ENCODE measurements at places on chromosomes 16 and 17.

GRCh38 chr16:84848986-84849634 is 29.3 kb downstream of the CRISPLD2 start:
- no peak for DNase-seq

DNA sequence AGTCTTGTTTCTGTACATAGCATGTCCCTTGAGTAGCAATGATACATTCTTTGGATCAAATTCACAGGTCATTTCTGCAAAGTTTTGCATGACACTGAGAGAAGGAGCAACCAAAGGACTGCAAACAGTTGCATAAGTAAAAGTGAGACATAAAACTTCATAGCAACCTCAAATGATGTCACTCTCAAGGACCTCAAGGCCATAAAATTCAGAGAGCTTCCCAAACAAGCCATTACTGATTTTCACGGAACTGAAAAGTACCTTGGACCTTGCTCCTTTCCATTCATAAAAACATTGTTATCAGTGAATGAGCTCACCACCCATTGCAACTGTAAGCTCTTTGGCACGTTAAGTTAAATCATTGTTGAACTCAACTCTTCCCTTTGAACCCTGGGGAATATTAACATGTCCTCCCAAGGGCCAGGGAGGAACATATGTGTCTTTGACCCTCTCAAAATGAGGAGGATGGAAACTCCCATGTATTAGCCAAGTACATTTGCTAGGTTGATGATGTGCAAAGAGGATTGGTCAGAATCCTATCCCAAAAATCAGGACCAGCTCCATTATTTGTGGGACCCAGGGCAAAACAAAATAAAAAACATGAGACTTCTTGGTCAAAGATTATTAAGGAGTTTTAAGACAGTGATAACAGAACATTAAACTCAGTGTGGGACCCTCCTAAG is 275.0 kb upstream of the DYNLRB2 start:
- no peak for DNase-seq

GRCh38 chr17:48568499-48569239 is 9.5 kb downstream of the HOXB4 start:
- no peak for DNase-seq

DNA sequence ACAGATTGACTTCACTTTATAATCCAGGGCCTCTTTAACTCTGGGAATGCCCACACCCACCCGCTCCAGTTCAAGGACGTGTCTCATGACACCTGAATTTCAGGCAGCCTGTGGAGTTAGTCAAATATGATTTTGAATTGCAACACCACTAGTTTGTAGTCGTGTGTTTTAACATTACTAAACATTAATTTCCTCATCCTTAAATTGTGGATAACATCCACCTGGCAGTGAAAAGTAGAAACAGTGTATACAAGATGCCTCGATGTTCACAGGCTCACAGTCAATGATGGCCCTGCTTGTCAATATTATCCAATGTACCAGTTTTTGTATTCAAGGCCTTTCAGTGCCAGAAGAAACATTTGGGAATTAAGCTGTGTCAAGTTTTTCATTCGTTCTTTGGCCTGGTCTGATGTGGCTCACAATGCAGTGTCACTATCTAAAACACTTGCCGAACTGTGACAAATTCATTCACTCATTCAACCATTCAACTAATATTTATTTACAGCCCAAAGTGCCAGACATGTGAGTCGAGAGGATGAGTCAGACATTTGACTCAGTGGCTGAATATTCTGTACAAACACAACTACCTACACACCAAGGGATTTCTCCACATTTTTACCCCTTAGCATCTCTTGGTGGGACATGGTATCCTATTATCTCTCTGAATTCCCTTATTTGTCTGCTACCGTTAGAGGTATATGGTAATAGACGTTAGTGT is 1.4 kb downstream of the MEIOB start:
- no peak for DNase-seq

DNA sequence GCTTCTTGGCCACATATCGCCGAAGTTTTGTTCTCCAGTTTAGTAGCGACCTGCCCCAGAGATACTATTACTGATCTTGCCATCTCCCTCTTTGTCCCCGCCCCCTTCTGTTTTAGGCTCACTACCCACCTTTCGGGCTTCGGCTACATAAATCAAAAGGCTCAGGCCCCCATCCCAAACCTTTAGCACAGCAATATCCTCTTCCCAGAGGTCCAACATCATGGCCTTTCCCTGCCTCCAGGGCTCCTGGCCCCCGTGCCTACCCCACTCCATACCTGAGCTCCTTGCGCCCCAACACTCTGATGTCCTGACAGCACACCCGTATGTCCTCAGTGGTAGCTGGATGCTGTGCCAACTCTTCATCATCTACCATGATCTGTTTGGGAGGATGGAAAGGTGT is 2.9 kb upstream of the PSMC5 start:
- DNase-seq, result no peak

- DNase-seq, result no peak
Measured at GRCh38 chr17:1095853-1096173, 84.0 kb downstream of the ABR start.

DNA sequence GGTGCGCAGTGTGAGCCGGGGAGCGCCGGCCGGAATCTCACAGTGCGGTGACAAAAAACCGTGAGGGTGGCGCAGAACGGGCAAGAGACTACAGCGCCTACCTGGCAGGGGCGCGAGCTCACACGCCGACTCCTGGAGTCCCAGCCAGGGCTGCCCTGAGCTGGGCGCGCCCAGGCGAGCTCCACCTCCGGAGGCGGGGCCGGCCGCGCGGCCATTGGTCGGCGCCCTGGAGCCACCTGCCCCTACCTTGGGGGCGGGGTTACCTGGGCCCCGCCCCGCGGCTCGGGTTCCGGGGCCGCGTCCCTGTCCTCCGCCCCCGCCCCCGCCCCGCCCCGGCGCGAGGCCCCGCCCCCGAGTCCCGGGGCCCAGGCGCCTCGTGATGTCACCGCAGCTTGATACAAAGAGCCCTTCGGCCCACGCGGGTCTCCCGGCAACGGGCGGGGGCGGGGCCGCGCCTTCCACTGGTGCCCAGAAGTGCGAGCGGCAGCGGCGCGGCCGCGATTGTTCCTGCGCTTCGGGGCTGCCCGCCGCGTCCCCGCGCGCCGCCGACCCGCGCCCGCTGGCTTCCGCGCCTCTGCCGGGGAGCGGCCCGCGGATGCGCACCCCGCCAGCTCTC is 96.3 kb downstream of the RAB11FIP4 start:
- peak; percentile 92 for DNase-seq

- DNase-seq, result no peak
Measured at GRCh38 chr16:4685776-4686496, 7.4 kb upstream of the NUDT16L1 start.

DNA sequence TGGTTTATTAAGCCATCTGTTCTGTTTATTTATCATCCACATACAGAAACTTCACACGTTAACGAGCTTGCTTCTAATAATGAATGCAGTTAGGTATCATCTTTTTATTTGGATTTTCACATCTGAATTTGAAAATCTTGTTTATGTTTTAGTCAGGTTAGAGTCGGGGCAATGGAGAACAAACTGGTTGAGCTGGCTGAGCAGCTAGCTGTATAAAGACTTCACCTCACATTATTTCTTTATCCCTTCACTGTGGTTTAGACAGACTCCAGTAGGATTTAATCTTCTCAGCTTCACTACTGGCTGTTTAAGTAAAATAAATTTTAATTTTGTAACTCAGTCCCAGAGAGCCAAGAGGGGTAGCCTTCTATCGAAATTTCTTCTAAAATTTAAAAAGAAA is 415.9 kb downstream of the RBFOX1 start:
- DNase-seq, result no peak

DNA sequence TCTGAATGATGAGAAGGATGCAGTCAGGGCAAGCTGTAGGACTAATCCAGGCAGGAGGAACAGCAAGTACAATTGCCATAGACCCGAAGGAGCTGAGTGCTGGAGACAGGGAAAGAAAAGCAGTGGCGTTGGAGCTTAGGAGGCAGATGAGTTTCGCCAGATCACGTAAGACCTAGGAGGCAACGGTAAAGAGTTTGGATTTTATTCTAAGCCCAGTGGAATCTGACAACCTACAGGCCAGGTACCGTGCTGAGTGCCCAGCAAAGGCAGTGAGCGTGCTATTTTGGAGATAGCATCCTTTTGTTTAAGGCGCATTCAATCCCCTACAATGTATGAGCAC is 1.2 kb downstream of the USP43 start:
- no peak for DNase-seq

DNA sequence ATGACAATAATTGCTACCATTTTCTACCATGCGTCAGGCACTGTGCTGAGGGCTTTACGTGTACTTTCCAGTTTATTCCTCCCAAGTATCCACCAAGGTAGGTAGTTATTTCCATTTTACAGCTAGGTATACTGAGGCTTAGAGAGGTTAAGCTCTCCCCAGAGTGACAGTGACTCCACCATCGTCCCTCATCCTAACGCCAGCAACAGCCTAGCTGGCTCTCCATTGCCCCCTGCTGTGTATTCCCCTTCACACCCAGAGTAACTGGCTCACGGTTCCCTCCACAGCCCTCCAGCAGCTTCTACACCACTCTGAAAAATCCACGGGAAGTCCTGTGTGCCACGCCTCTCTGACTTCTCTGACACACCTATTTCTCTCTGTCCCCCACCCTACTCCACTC is 7.1 kb upstream of the ASGR1 start:
- no peak for DNase-seq

DNA sequence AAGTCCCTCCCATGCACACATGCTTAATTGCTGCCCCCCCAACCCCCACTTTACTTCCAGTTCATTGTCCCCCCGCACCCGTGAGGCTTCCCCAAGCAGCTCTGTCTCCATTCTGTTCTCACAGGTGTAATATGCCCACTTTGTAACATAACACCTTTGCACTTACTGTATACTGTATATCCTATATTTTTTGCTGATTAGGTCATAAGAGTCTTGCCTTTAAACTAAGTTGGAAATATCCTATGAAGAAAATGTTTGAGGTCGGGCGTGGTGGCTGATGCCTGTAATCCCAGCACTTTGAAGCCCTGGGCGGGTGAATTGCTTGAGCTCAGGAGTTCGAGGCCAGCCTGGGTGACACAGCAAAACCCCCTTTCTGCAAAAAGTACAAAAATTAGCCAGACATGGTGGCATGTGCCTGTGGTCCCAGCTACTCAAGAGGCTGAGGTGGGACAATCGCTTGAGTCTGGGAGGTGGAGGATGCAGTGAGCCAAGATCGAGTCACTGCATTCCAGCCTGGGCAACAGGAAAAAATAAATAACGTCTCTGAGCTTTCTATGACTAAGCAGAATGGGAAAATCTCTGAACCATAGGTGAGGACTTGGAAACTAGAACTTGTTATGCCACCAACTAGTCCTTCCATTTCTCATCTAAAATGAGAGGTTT is 76.1 kb downstream of the TNRC6C start:
- no peak for DNase-seq

DNA sequence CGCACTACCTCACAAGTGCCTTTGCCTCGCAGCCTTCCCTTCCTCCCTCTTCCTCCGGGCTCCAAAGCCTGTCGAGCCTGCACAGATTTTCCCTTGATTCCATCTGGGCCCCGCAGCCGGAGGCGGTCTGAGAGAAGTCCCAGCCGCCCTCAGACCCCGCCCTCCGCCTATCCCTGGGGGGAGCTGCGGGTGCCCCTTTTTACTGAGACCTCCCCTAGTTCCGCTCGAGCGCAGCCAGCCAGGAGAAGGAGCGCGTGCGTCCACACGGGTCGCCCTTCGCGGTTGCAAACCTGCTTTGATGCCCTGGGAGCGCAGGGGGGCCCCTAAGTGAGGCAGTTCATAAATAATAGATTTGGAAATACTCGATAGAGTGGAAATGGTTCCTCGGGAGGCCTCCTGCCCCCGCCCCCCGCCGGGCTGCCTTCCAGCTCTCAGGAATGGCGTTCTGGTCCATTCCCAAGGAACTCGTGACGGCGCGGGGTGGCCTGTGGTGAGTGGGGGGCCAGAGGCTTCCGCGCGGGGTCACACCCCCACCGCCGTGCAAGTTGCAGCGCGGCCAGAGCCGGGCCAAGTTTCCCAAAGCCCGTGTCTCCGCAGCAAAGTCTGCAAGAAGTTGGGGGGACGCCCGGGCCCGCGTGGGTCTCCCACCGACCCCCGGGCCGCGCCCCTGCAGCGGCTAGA is 610 bp downstream of the C16orf74 start:
- DNase-seq, result no peak

GRCh38 chr17:27351759-27352158 is 57.8 kb downstream of the WSB1 start:
- no peak for DNase-seq

GRCh38 chr16:72612256-72612655 is 435.7 kb downstream of the ZFHX3 start:
- DNase-seq, result no peak

- DNase-seq, result no peak
Measured at GRCh38 chr16:5895976-5896375, 798.4 kb upstream of the EEF2KMT start.

GRCh38 chr16:23214796-23215195 is 32.3 kb downstream of the SCNN1G start:
- no peak for DNase-seq

GRCh38 chr16:58393138-58393504 is 850 bp downstream of the GINS3 start:
- DNase-seq, result peak; percentile 2

DNA sequence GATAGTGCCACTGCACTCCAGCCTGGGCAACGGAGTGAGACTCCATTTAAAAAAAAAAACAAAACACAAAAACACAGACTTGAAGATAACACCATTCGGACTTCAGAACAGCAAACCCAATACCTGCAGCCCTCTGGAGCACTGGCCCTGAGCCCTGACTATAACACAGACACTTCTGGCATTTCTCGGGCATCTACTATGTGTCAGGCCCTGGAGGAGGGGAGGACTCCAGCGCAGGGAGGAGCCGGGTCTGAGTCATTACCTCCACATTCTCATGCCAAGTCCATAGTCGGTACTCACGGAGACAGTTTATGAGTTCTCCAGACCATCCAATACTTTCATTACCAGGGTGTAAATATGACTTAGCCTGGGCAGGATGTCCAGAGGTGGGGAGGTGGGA is 48.8 kb downstream of the PITPNM3 start:
- DNase-seq, result no peak

- DNase-seq, result no peak
Measured at GRCh38 chr17:79808763-79809529, 12.1 kb upstream of the CBX8 start.

GRCh38 chr17:65688307-65688706 is 126.9 kb upstream of the AXIN2 start:
- no peak for DNase-seq

- no peak for DNase-seq
Measured at GRCh38 chr16:88971371-88972097, 5.5 kb downstream of the CBFA2T3 start.

Data from activated CD4-positive, alpha-beta T cell treated with anti-CD3 and anti-CD28 coated beads, Interleukin-2, amount 50 U/mL, for 48 hours (primary cell).